Stimulated activated CD8-positive, alpha-beta memory T cell treated with anti-CD3 and anti-CD28 coated beads, Interleukin-2, amount 100 ng/mL, for 1 hour (primary cell): ENCODE measurements at places on chromosomes 1 and 21.

GRCh38 chr1:62746086-62746808 is 37.7 kb upstream of the ATG4C start:
- DNase-seq: no peak

DNA sequence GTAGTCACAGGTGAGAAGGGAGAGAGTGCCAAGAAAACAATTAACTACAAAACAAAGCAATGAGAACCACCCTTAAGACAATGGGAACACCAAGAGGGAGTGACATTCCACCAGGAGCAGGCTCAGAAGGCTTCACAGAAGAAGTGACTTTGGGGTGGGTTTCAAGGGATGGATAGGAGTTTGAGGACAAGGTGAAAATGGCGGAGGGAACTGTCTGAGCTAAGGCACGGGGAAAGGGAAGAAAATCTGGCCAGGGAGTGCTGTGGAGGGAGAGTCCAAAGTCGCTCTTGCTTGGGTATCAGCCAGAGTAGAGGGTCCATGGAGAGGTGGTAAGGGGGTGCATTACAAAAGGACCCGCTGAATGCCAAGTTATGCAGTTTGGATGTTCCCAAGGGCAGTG is 87.3 kb downstream of the CAMK2N1 start:
- no peak for DNase-seq

DNA sequence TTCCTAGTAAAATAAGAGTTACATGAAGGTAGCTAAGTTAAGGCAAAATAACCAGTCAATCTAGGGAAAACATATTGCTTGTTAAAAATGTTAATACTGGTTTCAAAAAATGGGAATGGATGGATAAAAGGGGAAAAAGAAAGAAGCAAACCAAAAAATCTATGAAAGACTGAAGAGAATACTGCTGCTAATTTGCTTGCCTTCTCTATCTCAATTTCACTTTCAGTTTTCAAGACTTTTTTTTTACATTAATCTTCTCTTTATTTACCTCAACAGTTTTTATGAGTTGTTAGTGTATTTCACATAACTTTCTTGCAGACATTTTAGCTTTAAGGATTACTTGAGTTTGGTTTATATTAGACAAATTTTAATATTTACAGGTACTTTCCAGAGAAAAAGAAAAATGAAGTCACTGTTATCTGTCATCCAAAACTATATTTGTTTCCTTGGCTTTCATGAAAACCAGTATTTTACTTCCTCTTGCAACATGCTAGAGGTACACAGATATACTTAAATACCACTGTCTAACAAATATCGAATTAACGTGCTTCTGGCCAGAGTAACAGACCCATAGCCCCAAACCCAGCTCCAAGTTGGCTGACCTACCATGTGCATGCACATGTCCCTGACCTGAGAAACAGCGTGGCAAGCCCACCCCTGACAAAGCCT is 70.7 kb downstream of the COL24A1 start:
- no peak for DNase-seq

GRCh38 chr1:8562881-8563865 is 245.3 kb downstream of the SLC45A1 start:
- no peak for DNase-seq

DNA sequence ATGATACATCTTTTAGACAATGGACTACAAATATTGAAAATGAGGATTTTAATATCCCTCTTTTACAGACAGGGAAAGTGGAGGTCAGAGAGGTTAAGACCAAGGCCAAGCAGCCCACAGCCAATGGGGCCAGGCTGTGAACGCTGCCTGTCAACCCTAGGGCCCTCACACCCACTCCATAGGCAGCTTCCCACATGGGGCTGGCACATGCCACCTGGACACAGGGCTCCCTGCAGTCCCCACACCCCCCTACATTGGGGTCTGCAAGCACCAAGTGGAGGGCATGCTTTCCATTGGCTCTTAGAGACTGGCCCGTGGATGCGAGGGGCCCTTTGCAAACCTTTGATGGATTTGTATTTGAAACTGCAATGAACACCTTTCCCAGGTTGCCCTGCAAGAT is 348.5 kb upstream of the VAMP3 start:
- no peak for DNase-seq

DNA sequence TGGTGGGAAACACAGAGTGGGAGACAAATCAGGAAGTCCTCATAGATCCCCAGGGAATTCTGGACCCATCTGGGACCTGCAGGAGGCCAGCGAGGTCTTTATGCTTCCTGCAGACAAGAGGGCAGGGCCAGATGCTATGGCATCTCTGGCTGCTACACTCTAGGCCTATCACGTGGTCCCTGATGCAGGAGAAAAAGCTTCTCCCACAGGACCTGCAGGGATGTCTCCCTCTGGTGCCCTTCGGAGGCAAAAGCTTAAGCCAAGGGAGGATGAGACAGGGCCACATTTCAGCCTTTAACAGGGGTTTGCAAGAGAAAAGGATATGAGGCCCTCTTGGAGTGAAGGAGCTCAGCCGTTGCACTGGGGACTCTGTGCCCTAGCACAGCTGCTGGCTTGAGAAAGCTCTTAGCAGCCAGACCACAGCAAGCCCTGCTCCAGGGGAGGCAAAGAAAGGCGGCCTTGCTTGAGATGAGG is 243.0 kb downstream of the C1orf94 start:
- DNase-seq: no peak

GRCh38 chr1:86209346-86209745 is 52.8 kb upstream of the COL24A1 start:
- no peak for DNase-seq

DNA sequence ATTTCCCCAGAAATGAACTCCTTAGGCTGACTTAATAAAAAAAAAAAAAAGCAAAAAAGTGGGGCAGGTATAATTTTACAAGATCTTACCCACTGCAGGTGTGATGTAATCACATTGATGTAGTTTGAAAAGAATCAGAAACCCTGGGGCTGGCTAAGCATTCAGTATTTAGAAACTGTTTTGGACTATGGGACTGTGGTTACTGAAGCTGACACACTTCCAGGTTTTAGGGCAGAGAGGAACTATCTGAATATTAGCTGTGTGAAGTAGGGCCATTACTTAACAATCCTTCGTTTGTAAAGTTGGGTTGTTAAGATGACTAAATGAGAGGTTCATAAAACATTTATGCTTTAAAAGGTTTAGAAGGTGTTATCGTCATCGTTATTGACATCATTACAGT is 165.3 kb downstream of the FASLG start:
- DNase-seq: no peak

DNA sequence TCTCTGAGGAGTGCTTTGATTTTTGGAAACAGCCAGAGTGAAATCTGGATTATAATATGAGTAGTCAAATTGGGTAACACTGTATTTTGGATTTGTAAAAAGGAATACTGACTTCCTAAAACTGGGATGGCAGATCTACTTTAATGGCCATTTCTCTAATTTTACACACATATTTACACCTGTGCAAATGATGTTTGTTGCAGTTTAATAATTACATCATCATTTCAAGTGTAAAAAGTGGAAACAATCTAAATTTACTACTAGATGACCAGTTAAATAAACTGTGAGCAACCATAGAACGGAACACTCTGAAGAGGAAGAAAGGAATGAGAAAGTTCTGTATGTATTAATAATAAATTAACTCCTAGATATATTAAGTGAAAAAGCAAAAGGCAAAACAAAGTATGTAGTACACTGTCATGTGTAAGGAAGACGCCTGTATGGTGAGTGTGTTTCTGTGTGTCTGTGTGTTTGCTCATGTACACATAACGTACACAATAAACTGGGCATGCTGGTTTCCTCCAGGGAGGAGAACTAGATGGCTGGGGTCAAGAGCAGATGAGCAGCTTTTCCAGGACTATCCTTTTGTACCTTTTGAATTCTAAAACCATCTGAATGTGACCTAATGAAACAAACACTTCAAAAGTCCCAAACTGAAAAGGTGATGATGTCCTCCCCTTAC is 2.9 kb upstream of the RHEX start:
- DNase-seq: no peak

DNA sequence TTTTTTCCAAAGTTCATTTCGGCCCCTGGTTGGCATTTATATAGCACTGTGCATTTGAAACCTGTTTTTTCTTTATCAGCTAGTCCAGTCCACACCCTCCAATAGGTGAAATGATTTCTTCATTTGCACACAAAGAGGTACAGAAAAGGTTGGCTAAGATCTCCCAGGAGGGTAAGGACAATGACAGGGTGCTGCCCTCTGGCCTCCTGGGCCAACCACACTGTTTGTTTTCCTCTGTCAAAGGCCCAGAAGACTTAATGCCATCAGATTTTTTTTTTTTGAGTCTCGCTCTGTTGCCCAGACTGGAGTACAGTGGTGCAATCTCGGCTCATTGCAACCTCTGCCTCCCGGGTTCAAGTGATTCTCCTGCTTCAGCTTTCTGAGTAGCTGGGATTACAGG is 70.1 kb upstream of the EFHD2 start:
- DNase-seq: no peak

DNA sequence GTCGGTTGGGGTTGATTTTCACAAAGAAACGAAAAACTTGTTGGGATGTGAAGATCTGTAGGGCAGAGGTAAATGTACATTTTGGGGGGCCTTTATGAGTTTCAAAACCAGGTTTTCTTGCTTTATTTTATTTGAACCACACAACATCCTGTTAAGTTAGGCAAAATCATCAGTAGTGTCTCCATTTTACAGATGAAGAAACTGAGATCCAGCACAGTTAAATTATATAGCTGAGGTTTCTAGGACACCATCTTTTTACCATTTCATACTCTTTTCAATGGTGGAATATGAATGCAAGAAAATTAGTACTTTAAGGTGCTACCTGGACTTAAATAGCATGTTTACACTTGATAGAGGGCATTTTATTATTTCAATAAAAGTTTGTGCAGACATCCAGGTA is 187.7 kb downstream of the NFIA start:
- DNase-seq: no peak

- no peak for DNase-seq
These were observed 19.2 kb downstream of the CD247 start for GRCh38 chr1:167499106-167499505.

DNA sequence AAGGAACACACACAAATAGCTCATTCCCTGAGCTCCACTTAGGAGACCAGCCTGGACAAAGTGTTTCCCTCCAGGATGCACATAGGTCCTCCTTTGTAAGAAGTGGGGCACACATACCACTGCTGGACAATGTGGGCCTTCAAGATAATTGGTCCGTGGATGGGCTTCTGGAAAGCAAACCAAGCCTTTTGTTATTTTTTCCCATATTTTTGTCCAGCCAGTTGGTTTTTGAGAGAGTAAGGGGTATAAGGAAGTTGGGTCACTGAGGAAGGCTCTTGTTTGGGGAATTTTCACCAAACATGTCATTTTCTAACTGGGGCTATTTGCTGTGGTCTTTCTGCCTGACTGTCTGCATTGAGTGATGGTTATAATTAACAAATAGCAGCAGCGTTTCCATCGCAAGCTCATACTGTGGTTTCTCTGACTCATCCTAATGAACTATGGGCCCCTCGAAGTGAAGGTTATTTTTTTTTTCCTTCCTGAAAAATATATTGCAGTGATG is 306.3 kb upstream of the DUSP10 start:
- no peak for DNase-seq

GRCh38 chr1:162765788-162766187 is 24.7 kb upstream of the HSD17B7 start:
- no peak for DNase-seq

DNA sequence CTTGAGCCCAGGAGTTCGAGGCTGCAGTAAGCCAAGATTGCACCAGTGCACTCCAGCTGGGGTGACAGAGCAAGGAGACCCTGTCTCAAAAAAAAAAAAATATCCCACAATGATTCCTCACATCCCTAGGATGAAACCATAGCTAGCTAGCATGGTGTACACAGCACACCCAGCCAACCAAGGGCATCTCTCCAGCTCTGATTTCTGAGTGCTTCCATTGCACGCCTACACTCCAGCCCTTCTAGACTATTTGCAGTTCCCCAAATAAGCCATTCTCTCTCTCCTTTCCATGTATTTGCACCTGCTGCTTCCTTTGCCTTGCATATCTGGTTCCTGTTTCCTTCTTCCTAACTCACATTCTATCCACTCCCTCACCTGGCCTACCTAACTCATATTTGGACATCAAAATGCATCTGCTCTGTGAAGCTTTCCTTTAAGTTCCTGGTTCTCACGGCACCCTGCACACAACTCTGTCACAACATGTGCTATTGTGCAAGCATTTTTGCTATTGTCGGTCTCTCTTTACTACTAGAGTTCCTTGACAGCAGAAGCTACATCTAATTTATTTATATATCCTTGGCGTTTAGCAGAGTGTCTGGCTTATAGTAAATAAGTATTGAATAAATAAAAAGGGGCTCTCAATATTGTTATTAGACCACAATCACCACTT is 2.4 kb upstream of the ELAPOR1 start:
- DNase-seq: no peak

DNA sequence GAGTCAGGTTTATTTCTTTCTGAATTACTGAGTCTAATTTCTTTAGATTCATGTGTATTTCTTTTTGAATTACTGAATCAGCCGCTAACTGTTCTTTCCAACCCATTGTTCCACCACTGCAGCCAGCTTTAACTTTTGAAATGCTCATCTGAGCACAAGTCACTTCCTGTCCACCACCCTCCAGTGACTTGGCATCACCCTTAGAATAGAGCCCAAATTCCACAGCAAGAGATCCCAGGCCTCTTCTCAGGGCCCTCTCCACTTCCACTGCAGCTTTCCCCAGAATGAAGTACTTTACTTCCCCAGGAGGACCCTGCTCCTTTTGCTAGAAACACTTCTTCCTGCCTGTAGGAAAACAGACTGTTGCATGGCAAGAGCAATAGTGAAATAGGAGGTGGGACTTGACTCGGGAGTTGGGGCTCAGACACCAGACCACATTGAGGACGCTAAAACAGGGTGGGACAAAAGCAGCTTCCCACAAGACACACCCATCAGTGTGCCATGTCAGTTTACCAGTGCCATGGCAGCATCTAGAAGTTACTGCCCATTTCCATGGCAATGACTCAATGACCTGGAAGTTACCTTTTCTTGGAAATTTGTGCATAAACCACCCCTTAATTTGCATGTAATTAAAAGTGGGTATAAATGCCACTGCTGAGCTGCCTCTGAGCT is 56.5 kb upstream of the ADAR start:
- DNase-seq: no peak

DNA sequence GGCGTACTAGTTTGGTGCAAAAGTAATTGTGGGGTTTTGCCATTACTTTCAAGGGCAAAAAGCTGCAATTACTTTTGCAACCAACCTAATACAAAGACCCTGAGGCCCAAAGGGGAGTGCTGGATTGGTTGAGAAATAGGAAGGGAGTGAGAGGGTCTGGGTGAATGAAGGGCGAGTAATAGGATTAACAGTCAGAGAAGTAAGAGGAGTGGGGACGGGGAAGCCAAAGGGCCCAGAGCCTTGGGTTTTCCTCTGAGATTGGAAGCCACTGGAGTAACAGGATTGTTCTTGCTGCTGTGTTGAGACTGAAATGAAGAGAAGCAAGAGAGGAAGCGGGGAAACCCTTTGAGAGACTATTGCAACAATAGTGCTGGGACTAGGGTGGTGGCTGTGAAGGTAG is 19.0 kb upstream of the PRELP start:
- no peak for DNase-seq

GRCh38 chr1:158681606-158682005 is 4.9 kb downstream of the SPTA1 start:
- no peak for DNase-seq

- no peak for DNase-seq
These were observed 249.0 kb downstream of the PDE4B start for GRCh38 chr1:66041654-66042053.

- no peak for DNase-seq
These were observed 16.9 kb upstream of the SLAMF9 start for GRCh38 chr1:159970932-159971342.

- DNase-seq: peak; percentile 4
These were observed 539 bp downstream of the ANP32E start for GRCh38 chr1:150235294-150235851.

- DNase-seq: no peak
These were observed 45.8 kb downstream of the TFF3 start for GRCh38 chr21:42269386-42269785.

GRCh38 chr1:209106861-209107260 is 476.7 kb upstream of the CAMK1G start:
- DNase-seq: no peak
